ENCODE measurements at places on chromosomes 4 and X. TPM values are rescaled to one million over a fixed set of nuclear protein-coding genes. Genes with fewer than 3 reads are reported as not detected.

GRCh38 chr4:152195888-152196287 is 340.0 kb downstream of the FBXW7 start:
- DNase-seq: no peak

CCDC120 gene
- 1.3 TPM for total RNA-seq

DNA sequence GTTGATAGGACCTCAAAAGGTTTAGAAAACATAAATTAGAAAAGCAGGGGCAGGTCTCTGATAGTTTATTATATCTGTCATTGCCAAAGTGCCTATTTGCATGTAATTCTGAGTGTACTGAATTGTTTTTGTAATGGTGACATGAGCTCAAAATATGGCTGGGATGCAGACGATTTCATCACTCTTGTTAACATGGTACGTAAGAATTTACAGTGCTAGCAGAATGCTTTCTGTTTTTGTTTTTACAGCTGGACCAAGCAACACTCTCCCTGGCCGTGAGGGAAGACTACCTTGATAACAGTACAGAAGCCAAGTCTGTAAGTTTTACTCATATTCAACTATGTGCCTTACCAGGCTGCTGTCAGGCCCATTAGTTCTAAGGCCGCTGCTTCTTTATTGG is 58.1 kb downstream of the PHEX start:
- DNase-seq: no peak

ARHGAP24 gene
- total RNA-seq: 23.1 TPM

KLKB1 gene
- total RNA-seq: 0.36 TPM

DNA sequence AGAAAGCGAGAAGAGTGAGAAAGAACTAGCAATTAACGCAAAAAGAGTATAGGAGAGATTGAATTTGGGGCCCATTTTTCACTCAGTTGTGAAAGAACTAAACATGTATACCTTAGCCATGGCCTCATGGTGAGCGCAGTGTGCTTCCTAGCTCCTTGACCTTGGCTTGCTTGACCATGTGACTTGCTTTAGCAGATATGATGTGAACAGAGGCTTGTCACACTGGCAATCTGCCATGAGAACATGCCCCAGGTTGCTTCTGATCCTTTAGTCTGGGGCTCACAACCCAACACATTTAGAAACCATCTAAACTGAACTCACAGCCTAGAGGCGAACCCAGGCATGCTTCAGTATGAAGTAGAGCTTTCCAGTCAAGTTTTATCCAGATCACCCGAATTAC is 260.1 kb upstream of the FTHL17 start:
- DNase-seq: no peak

DNA sequence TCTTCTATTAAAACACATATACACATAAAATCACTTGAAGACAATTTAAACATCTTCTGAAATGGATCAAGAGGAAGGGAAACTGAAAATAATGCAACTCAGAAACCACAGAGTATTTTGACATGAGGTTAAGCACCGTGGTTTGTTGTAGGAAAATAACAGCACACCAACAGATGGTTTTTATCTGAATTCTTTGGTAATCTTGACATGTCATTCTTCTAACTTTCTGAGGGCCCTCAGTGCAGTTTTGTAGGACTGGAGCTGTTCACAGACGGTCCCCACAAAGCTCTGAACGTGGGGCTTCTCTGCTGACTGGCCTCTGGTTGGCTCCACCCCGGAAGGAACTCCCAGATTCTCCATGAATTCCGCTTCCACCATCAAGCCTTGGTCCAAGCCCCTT is 16.0 kb upstream of the TLR8 start:
- no peak for DNase-seq

ACTRT1 gene
- not detected for total RNA-seq

GRCh38 chrX:76893930-76894329 is 466.4 kb downstream of the MAGEE1 start:
- no peak for DNase-seq

DNA sequence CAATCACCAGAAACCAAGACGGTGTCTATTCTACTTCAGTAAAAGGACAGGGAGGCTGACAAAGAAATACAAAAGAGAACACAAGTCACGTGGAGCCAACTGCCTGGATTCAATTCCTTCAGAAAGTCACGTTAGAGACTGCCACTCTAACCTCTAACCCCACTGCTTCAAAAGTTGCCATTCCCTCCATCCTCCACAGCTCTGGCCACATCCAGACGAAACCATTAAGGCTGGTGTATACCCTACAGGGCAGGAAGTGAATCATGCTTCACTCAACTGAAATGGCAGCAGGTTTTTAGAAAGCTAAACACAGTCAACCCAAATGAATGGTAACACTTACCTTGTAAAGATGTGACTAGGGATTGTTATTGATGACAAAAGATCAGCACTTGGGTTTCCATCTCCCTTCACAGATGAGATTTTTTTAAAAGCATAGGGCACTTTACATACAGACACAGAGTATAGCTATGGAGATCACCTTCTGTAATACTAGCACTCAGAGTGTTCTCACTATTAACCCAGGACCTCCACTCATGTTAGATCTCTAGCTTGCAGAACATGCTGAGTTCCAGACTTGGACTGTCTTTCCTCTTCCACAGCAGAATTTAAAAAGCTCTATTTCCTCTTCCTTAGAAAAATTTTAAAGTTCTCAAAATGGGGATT is 37.4 kb downstream of the MAML3 start:
- no peak for DNase-seq

GRCh38 chr4:111639876-111640275 is 505.4 kb upstream of the FAM241A start:
- DNase-seq: no peak

GPM6B gene
- 24.9 TPM for total RNA-seq

PWWP3B gene
- 0.55 TPM for total RNA-seq

DNA sequence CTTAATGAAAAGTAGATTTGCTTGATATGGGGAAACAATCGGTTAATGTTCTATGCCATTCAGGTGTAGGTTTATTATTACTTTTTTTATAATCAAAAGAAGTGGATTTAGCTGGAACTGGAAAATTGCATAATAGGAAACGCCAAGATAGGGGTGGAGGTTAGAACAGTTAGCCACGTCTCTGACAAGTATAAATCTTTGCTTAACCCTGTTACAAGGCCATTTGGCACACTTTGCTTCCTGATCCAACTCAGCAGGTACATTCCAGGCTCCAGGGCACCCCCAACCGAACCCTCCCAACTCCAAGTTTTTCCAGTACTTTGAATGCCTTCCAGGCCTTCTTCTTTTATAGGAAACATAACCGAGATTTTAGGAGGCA is 50.6 kb upstream of the ACSL4 start:
- no peak for DNase-seq

- DNase-seq: no peak
Observed at GRCh38 chrX:132539611-132540010, 50.8 kb upstream of the MBNL3 start.

DNA sequence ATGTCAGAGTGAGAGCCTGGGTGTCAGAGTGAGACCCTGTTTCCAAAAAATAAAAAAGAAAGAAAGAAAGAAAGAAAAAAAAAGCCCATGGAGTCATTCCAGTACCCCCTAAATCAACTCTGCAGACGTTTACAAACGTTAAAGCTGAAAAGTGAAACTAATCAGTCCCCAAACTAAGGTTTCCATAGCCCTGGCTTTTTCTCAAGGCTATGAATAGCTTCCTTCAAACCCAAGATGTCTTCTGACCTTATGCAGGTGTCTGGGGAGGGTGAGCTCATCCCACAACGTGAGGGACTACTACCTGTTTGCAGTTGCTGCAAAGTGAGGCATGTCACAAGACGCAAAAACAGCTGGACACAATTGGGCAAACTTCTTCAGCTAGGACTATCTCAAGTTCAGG is 144.0 kb downstream of the SH3KBP1 start:
- DNase-seq: no peak

MAD2L1 gene
- total RNA-seq: 2.1 TPM

DNA sequence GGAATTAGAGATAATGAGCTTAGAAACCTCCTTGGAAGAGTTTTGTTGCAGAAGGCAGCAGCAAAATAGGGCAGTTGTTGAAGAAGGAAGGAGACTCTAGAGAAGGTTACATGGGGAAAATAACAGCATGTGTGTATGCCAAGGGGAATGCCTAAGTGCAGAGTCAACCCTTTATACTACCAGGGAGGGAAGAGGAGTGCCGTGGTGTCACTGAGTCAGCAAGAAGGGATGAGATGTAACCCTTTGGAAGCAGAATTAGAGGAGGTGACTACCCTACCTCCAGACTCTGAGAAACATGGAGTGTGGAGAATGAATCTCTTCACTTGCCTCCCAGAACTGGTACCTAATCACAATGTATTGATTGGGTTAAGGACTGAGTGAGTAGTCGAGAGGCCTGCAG is 6.7 kb upstream of the GABRE start:
- no peak for DNase-seq

GRCh38 chr4:41590591-41590990 is 52.6 kb downstream of the LIMCH1 start:
- no peak for DNase-seq

GRCh38 chrX:123771449-123772064 is 38.7 kb upstream of the THOC2 start:
- DNase-seq: no peak

USP46 gene
- total RNA-seq: 5.0 TPM

DNA sequence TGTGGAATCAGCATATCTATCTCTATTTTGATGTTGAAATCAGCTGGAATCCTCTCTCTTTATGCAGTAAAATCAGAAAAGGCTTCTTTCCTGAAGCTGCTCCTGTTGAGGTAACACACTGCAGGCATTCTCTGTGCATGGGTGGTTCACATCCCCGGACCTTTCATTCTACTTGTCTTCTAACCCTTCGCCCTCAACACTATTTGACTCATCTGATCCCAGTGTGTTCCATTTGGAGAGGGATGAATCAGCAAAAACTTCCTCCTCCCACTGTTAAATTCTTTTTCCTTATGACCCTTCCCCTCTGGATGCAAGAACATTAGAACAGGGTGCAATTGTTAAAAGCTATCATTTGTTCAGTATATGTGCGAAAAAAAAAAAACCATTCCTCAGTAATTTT is 67.4 kb downstream of the RNF150 start:
- DNase-seq: no peak

DNA sequence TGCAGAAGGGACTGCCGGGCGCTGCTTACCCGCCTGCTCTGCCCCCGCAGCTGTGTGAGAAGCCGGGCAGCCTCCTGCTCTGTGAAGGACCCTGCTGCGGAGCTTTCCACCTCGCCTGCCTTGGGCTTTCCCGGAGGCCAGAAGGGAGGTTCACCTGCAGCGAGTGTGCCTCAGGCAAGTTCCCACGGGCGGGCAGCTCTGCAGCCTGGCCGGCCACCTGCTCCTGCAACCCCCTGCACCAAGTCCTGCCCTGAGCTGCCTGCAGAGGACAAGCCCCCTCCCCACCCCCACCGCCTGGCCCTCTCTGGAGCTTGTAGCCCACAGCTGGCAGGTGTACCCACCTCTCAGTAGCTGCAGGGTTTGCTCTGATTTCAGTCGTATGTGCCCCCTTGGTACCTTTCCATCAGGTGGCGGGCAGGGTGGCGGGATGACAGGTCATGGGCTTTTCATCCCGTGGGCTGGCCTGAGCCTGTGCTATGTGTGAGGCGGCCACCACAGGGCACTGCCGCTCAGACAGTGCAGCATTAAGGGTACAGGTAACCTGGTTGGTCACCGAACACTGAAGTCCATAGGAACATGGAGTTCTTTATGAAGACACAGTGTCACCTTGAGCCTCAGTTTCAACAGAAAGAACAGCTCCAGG is 56.6 kb downstream of the NELFA start:
- DNase-seq: no peak

DNA sequence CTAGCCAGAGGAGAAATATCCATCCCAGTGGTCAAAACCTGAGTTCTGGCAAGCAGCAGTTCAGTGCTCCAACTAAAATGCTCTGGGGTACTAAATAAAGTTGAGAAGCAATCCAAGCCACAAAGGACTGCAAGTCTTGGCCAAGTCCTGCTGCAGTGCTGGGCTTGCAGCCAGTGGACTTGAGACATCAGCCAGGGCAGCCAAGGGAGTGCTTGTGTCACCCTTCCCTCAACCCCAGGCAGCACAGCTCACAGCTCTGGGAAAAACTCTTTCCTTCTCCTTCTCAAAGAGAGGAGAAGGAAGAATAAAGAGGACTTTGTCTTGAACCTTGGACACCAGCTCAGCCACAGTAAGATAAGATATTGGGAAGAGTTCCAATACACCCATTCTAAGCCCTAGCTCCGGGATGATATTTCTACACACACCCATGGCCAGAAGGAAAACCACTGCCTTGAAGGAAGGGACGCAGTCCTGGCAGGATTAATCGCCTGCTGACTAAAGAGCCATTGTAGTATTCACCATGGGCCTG is 99.8 kb downstream of the PTCHD1 start:
- DNase-seq: peak; percentile 91

DNA sequence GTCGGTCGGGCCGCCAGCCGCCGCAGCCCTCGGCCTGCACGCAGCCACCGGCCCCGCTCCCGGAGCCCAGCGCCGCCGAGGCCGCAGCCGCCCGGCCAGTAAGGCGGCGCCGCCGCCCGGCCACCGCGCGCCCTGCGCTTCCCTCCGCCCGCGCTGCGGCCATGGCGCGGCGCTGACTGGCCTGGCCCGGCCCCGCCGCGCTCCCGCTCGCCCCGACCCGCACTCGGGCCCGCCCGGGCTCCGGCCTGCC is 213 bp downstream of the NFKB1 start:
- no peak for DNase-seq

TLR7 gene
- 0.28 TPM for total RNA-seq

GRCh38 chr4:3741217-3742011 is 24.8 kb upstream of the ADRA2C start:
- no peak for DNase-seq

F8A2 gene
- not detected for total RNA-seq

Data from sigmoid colon (tissue), 7 donors.